ENCODE measurements at places on chromosomes 4 and X. TPM values are rescaled to one million over a fixed set of nuclear protein-coding genes. Genes with fewer than 3 reads are reported as not detected.

- DNase-seq = no peak
These were observed 80.0 kb downstream of the IL21 start for GRCh38 chr4:122540838-122541237.

DNA sequence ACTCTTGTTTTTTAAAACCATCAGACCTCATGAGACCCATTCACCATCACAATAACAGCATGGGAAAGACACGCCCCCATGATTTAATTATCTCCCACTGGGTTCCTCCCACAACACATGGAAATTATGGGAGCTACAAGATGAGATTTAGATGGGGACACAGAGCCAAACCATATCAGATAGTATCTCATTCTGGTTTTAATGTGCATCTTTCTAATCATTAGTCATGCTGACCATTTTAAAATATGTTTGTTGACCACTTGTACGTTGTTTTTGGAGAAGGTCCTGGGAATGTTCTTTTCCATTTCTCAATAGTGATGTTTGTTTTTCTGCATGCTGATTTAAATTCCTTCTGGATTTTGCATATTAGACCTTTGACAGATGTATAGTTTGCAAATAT is 119.0 kb downstream of the RTL3 start:
- no peak for DNase-seq

- no peak for DNase-seq
These were observed 54.8 kb downstream of the ENOPH1 start for GRCh38 chr4:82484996-82485783.

DNA sequence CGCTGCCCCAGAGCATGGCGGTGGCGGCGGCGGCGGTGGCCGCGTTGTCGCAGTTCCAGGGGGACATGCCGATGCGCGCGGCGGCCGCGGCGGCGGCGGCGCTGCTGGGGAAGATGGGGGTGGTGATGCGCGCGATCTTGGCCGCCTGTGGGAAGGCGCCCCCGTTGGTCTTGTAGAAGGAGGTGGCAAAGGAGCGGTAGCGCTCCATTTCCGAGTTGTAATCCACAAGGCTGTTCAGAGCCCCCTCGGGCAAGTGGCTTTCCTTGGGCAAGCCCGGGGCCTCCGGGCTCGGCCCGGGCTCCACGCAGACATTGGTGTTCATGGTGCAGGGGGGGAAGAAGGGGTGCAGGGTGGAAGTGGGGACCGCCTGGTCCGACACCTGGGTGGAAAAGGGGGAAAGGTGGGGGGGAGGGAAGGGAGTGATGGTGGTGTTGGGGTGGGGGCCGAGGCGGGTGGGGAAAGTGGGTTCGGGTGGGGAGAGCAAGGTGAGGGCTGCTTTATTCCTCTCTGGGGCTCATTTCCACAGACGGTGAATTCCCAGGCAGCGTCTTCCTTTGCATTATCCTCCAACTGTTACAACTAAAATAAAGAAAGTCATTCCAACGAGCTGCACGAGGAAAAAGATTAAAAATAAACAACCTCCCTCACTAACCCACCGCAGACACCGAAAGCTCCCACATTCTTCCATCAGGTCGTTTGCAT is 3.1 kb downstream of the CXXC4 start:
- DNase-seq = peak; percentile 79

DNA sequence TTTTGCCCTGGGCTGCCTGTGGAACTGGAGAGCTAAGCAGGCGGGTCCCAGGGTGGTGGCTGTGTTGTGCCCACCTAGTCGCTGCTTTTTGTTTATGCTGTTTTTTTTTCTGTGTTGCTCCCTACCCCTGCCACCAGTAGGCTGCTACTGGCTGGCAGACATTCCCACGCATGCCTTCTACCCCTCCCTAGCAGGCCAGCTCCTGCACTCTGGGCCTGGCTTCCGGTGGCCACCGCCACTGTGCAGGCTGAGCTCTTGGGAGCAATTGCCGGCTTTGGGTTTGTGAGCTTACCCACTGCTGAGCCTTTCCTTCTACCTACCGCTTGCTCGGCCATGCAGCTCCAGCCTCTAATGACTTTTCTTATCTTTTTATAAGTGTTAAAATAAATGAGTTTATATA is 57.6 kb downstream of the RBM46 start:
- DNase-seq = no peak

GPR50 gene
- polyA plus RNA-seq = not detected

CNGA1 gene
- 1.2 TPM for polyA plus RNA-seq

CXorf49 gene
- polyA plus RNA-seq = not detected

EOLA1 gene
- polyA plus RNA-seq = 32.0 TPM

Measured in spleen (tissue), 13 donors.